ENCODE measurements at places on chromosomes 2 and 18.

DNA sequence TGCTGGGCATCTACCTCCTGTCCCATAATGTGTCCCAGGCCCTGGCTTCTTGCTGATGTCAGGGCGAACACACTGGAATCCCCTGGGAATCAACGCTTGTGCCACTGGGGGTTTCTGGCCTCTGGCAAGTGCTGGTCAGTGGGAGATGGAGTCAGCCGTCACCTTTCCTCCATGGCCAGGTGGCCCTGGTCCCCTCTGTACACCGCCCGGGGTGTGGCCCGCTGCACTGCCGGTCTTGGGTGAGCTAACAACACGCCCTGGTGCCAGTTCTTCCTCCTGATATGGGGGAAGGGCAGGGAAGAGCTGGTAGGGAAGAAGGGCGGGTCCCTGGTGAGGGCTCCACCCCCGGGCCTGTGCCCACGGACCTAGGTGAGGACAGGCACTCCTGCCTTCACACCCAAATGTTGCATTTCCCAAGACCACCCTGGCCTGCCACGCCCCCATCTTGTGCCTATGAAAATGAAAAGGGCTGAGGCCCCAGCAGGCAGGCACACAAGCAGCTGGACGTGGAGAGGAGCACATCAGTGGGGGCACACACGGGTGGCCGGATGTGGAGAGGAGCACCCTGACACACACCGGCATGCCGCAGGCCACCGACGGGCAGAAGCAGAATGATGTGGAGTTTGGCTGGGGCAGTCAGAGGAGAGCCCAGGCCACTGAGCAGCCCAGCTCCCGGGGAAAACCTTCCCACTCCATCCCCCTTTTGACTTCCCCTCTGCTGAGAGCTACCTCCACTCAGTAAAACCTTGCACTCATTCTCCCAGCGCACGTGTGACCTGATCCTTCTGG, 140.5 kb downstream of the ASB1 start:
- DNase-seq = no peak

GRCh38 chr18:61397222-61397621, 64.0 kb downstream of the CDH20 start:
- DNase-seq = no peak

GRCh38 chr18:12038082-12038638, 55.5 kb upstream of the ANKRD62 start:
- DNase-seq = no peak

DNA sequence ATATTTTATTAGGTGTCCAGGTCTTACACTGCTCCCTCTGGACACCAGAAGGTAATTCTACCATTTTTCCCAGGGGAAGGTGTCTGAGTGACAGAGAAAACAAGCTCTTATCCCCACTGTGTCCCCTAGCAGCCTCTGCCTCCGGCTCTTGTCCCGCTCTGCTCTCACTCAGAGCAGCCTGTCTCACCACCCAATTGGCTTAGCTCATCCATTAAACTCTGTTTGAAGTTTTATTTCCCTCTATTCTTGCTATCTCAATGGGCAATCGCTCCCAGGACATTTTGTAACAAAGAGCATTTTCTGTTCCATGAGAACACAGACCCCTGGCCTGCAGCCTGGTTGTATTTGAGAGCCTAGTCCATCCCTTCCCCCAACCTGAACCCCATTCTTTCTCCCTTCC, 90.6 kb upstream of the LDAH start:
- no peak for DNase-seq

GRCh38 chr2:122528958-122529705, 773.7 kb downstream of the TSN start:
- DNase-seq = no peak

DNA sequence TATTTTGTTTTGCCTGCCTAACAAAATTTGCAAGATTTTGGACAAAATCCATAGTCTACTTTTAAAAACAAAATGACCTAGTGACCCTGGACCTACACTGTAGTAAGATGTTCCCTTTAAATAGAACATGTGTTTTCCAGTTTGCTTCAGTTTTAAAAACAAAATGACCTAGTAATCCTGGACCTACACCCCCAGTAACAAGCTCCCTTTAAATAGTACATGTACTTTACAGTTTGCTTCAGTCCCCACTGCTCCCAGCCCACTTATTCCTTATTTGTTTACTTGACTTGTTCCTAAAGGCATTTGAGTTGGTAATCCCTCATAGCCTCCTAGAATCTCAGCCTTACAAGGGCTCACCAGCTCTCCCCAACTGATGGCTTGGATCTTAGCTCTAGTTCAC, 34.5 kb upstream of the HTR2B start:
- no peak for DNase-seq

DNA sequence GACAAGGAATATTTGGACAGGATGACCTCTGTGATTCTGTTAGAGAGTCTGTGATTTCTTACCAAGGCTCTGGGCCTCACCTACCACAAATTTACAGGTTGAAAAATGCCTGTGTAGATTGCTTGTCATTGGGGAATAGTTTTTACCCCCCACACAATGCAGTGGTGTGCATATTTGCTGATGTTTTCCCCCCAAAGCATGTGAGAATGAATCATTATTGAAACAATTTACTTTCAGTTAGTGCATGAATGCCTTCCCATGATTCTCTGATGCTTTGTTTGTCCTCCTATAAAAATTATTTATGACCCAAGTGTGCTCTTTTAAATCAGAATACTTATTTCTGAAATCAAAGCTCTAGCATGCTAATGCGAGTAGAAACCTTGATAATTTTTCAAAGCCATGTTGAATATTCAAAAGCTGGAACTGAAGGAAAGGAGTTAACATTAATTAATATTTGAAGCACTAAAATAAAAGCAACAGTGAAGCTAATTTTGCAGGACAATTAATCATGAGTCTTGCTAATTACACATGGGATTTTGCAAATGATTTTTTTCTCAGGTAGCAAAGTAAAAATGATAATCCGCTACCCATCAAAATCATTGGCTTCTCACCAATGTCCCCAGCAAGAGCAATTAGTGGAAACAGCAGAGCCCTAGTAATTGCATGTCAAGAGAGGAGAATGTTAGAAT, 361.2 kb upstream of the HNRNPA3 start:
- DNase-seq = no peak

- no peak for DNase-seq
Observed at GRCh38 chr18:7298149-7298548, 67.3 kb downstream of the LRRC30 start.

- no peak for DNase-seq
Observed at GRCh38 chr2:31071741-31072140, 66.5 kb downstream of the GALNT14 start.

GRCh38 chr2:170887896-170888295, 41.2 kb upstream of the GORASP2 start:
- no peak for DNase-seq

- DNase-seq = no peak
Observed at GRCh38 chr2:240892356-240892755, 3.6 kb downstream of the MAB21L4 start.

- no peak for DNase-seq
Observed at GRCh38 chr18:63433334-63433866, 11.1 kb upstream of the VPS4B start.

DNA sequence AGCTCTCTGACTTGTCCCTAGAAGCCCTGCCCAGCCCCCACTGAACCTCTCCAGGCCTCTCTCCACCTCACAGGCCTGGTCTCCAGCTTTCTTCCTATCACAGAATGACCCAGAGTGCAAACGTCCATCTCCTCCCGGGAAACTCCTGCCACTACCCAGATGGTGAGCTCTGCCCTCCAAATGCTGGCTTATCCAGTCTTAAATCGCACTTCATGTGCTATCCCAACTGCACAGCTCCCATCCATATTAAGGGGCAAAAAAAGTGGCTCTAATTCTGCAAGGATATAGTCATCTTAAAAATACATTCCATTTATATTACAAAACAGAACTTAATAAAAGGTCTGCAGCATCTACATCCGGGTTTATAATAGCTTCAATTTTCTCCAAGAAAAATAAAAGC, 70.8 kb upstream of the CDC42EP3 start:
- DNase-seq = no peak

DNA sequence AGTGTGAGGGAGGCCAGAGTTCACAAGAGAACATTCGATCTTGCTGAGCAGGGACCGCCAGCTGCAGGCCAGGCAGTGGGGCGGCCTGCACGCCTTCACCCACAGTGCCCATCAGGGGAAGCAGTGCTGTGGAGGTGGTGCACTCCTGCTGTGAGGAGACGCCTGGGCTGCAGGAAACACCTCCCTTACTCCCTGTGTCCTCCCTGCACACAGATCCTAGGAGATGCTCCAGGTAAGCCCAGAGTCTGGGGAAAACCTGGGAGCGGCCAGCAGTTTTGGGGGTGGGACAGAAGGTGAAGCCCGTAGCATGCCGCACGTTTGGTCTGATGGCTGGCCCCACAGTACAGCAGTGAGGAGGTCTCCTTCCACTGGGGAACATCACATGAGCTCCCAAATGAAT, 180.8 kb upstream of the RAB6C start:
- no peak for DNase-seq

- no peak for DNase-seq
Observed at GRCh38 chr18:47280121-47280520, 28.7 kb upstream of the SKOR2 start.

DNA sequence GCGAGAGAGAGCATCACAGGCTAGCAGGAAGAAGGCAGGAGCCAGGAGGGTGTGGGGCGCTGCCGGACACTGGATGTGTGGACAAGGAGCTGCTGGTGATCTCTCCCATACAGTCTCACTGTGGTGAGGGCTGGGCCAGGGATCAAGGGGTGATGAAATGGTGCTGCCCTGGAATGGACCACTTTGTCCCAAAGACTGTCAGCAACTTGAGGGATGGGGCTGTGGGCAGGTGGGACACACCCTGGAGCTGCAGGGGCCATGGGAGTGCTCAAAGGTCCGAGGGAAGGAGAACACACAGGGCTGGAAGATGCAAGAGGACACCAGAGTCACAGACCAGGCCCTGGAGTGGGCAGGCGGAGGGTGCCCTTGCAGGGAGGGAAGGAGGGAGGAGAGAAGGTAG, 38.0 kb downstream of the COA5 start:
- DNase-seq = no peak

DNA sequence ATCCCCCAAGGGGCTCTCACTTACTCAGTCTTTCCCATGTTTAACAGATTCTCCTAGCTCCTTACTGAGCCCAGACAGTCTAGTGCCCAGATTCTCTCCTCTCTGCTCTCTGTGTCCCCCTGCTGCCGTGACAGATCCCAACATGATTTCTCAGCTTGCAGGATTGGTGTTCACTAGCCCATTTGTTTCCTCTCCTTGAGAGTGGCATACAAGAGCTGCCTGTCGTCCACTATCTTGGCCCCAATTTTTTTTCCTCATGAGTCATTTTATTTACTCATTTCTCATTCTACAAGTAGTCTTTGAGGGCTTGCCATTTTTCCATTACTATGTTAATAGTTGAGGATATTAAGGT, 199.9 kb upstream of the FN1 start:
- peak; percentile 48 for DNase-seq

DNA sequence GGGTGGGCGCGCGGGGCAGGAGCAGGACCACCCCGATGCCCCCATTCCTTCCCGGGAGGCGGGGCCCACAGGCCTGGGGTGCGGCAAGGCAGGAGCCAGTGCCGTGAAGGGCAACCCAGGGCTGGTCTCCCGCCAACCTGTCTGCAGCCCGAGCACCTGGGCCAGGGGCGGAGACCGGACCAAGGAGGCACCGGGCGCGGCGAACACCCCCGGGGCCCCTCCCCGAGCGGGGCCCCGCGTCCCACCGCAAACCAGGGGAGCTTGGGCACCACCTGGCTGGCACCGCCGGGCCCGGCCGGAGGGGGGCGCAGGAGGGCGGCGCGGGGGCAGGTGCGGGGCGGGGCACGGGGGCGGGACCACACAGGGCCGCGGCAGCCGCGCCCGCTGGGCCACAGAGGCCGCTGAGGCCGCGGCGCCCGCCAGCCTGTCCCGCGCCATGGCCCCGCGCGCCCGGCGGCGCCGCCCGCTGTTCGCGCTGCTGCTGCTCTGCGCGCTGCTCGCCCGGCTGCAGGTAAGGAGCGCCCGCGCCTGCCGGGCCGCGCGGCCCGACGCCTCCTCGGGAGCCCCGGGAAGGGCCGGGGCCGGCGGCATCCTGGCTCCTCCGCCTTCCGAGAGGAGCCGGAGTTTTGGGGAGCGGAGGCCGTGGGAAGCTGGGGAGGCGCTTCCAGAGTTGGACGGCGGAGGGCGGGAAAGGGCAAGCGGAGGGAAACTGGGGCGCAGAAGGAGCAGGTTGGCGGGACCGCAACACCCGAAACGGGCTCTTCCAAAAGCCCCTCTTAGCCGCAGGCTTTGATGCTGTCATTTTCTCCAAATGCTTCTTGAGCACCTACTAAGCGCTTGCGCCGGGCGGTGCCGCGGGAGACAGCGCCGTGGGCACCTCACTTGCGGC, at the start of gene TNFRSF11A:
TNFRSF11A (plus strand) TSS at position 394 of the 889 bp plus-strand sequence; CDS start at position 437, 43 bp downstream.
- DNase-seq = peak; percentile 79

DNA sequence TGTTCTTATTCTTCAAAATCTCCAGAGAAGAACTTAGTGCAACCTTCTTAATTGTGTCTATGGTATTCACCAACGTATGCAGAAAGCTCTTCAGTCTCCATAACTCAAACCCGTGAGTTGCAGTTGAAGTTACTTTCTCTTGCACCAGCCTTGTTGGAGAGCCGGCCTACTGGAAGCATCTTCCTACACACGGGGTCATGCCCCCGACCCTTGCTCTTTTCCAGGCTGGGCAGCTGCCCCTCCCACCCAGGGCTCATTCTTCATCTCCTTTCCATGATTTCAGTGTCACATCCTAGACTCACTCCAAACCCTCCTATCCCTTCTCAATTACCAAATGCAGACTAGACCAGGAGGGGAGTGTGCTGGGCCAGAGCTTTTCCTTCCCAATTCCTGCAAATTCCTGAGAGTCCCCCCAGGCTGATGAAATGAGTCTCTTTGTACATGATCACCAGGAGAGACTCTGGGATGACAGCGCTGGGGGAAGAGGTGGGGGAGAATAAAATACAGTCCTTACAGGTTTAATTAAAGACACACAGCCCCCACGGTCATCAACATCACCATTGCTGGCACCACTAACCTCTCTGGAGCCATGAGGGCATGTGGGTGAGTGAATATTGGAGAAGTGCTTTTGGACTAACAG, 75.3 kb downstream of the COLEC12 start:
- no peak for DNase-seq

DNA sequence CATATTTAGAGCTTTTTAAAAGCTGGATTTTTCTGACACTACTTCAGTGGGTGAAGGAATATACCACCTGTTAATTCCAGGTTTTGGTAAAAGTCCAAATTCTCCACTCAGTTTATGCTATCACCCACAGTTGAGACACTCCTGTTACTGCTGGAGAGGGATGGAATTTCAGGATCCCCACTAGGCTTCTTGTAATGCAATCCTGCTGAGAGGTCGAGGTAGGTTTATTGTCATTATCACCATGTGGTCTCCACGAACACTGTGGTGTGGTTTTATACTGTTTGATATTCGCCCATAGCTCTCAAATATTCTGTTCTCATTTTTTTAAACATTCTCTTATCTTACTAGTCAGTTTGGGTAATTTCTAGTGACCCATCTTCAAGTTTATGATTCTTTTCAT, 167.9 kb downstream of the CCDC102B start:
- DNase-seq = no peak

Measured in lung microvascular endothelial cell (primary cell).